ENCODE measurements at places on chromosomes 2 and 18.

DNA sequence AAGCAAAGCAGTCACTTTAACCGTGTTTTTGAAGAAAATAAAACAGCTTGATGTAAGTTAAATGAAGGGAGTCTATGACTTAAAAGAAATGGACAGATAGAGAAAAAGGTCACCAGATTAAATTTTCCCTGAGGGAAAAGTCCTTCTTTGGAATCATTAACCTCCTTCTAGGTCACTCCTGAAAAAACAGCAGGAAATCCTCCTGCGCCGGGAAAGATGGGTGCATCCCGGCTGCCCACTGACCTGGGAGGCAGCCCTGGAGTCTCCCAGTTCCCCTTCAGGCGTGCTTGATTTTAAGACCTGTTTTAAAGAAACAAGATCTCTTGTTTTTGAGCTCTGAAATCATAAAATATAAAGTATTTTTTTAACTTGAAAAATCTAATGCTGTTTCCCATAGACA is 18.4 kb upstream of the ZNF521 start:
- DNase-seq = no peak

DNA sequence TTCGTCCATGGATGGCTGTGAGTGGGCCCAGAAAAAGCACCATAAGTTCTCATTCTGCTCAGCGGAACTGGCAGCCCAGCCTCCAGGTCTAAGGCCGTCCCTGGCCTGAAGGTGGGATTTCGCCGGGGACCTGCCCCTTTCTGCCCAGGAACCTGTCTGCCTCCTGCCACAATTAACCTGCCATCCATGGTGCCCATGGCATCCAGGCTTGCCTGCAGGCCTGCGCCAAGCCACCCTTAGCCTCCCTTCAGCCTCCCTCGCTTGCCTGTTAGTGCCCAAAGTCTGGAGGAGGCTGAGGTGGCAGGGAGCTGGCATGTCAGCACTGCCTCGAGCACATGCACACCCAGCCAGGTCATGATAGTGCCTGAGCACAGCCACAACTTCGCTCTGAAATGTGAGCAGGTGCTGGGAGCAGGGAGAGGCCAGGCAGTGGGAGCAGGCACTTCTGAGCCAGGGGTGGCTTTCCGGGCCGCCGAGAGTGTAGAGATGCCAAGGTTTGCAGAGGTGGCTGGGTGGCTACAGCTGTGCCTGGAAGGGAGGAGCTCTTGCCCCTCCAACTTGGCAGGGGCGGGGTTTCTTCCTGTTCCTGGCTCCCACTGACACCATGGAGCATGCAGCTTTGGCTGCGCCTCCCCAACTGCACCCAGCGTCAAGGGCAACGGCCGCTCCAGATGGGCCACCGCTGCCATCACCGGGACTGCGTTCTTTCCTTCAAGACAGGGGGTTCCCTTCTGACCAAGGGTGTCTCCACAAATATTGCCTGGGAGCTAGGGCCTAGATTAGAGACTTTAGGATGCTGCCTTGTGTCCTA is 648.9 kb upstream of the VRK2 start:
- no peak for DNase-seq

DNA sequence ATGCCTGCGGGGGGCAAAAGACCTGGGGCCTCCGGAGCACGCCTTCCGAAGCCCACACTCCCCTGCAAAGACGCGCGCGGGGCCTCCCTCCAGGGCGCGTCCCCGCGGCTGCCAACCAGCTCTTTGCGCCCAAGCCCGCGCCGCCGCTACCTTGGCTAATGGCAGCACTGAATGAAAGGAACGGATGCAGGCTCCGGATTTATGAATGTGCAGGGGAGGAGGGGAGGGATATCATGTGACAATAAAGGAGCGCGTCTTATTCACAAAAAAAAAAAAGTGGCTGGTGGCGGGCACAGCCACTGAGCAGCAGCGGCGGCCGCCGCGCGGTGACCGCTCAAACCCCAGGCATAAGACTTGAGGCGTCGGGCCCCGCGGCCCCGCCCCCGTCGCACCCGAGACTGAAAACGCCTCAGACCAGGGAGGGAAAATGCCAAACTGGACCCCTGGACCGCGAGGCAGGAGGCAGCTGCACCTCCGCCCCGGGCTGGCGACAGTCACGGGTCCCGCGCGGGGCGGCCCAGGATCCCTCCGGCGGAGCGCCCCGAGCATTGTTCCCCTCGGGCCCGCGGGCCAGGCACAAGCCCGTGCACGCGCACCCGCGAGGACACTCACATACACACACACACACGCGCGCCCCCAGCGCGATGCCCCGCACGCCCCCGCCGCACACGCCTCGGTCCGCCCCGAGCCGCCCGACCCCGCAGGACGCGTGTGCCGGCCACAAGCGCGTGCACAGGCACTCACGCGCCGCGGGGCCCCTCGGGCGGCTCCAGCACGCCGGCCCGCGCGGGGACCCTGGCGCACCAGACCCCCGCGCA is 1.6 kb downstream of the SPRED2 start:
- DNase-seq = peak; percentile 74

DNA sequence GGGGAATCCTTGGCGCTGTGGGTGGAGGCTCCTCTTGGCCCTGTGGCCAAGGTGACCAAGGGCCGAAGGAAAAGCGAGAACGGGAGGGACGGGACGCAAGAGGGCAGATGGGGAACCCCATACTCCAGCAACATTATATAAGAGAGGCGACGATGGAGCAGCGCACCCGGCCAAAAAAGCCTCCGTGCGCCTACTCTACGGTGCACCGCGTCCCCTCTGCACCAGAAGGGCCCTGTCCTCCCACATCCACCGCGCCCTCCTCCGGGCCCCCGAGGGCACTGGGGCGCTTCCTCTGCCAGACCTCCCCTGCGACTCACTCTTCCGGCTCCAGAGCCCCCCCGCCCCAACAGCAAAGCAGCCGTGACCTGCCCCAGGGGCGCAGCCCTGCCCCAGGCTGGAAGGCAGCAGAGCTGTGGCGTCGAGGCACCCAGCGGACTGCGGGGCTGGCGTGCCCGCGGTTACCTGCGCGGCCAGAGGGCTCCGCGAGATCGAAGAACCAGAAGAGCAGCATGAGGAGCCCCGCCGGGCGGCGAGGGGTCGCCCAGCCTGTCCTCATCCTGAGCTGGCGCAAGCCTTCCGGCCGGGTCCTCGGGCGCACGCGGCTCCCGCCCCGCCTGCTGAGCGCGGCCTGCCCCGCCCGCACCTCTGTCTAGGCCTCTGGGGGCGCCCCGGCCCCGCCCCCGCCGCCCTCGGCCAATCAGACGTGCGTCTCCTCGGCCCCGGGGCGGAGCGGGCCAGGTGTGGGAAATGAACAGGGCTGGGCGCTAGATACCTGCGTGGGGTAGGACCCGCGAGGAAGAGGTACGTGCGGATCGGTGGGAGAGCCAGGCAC is 106.3 kb upstream of the CD302 start:
- DNase-seq = peak; percentile 52

GRCh38 chr18:48340560-48340959 is 68.6 kb downstream of the ZBTB7C start:
- DNase-seq = no peak

GRCh38 chr2:237932731-237933131 is 34.1 kb upstream of the UBE2F start:
- DNase-seq = no peak

DNA sequence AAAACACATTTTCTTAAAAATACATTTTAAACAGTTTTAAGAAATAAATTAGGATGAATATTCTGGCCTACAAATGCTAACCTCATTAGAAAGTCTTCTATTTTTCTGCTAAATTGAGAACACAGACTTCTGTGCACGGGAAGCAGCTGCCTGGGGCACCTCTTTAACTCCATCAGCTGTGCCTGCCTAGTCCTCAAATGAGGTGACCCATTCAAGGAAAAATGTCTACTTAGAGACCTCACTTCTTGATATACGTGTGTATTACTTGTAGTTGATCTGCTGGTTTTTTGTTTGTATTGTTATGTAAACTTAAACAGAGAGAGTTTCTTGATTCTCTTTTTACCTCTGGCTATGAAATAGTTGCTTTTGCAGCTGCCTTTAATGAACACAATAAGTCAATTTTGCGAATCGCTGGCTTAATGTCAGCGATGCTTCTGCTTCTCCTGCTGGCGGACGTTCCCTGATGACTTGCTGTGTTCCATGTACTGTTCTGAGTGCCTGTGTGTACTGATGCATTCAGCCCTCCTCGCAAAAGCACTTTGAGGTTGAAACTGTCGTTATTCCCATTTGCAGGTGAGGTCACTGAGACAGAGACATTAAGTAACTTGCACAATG is 88.7 kb upstream of the TXNDC2 start:
- no peak for DNase-seq

DNA sequence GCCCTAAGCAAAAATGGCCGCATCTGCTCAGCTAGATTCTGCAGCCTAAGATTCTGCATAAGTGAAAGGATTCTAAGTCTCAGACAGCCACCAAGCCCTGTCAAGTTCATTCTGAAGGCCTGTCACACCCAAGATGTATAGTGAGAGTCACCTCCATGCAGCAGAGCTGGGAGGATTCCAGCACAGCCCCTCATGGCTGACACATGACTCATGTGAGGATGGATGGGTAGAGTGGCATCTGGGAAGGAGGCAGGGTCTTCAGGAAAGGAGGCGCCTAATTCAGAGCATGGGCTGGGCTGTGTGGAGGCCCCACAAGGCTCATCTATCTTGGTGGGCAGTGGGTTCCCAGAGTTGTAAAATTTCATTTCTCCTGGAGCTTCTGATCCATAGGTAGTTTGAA is 41.5 kb upstream of the ZBTB7C start:
- no peak for DNase-seq

DNA sequence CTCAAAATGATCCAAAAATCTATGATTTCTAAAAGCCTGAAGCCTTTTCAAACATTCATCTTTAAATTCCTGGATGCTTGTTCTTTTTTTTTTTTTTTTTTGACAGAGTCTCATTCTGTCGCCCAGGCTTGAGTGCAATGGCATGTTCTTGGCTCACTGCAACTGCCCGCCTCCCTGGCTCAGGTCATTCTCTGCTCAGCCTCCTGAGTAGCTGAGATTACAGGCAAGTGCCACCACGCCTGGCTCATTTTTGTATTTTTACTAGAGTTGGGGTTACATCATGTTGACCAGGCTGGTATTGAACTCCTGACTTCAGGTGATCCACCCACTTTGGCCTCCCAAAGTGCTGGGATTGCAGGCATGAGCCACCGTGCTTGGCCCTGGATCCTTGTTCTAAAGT is 649.5 kb downstream of the XIRP2 start:
- DNase-seq = no peak

GRCh38 chr18:23071285-23071684 is 64.0 kb upstream of the CABLES1 start:
- DNase-seq = peak; percentile 83

GRCh38 chr2:192657362-192657761 is 462.6 kb upstream of the TMEFF2 start:
- no peak for DNase-seq

- no peak for DNase-seq
These were observed 682.4 kb downstream of the RNF144A start for GRCh38 chr2:7599462-7600258.

- DNase-seq = no peak
These were observed 3.3 kb upstream of the TANC1 start for GRCh38 chr2:158965107-158965506.

GRCh38 chr2:150548527-150548926 is 61.1 kb upstream of the RND3 start:
- DNase-seq = no peak

DNA sequence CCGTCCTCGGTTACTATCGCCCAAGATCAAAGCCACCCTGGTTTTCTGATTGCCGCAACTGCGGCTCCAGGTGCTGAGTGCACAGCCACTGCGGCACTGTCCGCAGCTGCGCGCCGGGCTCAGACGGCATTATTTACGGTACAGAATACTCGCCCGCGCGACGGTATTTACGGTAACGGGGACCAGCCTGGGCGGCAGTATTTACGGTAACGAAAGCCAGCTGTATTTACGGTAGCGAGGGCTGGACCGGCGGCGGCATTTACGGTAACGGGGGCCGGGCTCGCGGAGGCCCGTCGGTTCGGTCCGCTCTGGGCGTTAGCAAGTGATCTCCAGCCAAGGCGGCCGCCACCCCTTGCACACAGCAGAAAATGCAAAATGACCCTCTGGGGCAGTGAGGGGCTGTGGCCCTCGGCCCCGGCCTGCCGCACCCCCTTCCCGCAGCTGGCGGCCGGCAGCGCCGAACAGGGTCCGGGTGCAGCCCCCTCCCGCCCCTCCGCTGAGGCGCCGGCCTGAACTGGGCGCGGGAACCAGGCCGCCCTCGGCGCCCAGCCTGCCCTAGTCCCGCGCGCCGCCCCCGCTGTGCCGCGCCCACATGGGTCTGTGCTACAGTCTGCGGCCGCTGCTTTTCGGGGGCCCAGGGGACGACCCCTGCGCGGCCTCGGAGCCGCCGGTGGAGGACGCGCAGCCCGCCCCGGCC is at the start of gene GNAL:
TSS of gene GNAL (plus strand) at position 293 of the 697 bp plus-strand sequence. CDS start at position 593, 300 bp downstream.
- DNase-seq = peak; percentile 40

- no peak for DNase-seq
These were observed 46.2 kb downstream of the TWSG1 start for GRCh38 chr18:9380621-9381395.

DNA sequence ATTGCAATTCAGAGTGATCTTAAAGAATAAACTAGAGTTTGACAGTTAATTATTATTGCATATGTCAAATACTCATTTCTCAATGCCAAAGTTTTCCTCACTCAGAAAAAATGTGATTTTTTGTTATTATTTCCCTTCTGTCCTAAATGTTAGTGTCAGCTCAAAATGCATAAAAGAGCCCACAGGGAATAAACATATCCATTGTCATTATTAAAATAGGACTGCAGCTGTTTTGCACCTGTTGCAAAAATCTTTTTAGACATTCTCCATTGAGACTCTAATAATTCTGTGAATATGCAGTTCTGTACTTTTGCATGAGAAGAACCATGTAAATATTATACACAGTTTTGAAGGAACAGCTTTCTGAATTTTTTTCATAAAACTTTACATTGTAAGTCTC is 540.0 kb upstream of the SLC39A10 start:
- no peak for DNase-seq

DNA sequence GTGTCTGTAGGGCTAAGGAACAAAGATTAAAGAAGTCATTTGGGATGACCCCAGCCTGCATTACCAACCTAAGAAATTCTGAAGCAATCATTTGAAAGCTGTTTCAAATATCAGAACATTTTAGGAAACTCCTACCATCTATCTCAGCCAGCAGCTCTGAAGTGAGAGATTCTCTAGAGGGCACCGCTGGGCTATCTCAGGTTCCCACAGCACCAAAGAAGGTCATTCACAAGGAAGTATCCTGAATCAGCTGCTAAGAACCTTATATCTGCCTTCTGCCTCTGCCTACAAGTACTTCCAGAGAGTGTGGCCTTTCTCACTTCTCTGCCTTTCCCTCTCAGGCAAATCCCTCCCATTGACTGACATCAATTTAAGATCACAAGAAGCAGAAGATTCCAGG is 13.4 kb upstream of the EVA1A start:
- no peak for DNase-seq

- no peak for DNase-seq
These were observed 664.8 kb downstream of the STK39 start for GRCh38 chr2:167582619-167583018.

All from HL-60 (cell line).